ENCODE measurements at places on chromosomes 13 and 19. TPM values are rescaled to one million over a fixed set of nuclear protein-coding genes. Genes with fewer than 3 reads are reported as not detected.

GRCh38 chr19:13840305-13841085, 36.4 kb upstream of the NANOS3 start:
- DNase-seq: peak; percentile 72

The ATCAY gene
- 0.06 TPM for total RNA-seq

DNA sequence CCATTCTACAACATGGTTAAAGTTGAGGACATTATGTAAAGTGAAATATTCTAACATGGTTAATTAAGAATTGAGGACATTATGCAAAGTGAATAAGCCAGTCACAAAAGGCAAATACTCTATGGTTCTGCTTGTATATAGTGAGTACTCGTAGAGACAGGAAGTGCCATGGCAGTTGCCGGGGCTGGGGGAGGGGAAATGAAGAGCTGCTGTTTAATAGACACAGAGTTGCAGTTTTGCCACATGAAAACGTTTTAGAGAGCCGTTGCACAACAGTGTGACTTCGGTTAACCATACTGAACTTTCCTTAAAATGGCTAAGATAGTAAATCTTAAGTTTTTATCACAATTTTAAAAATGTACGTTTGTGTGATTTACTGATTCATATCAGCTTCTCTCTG, 176.9 kb downstream of the SHISA2 start:
- no peak for DNase-seq

DNA sequence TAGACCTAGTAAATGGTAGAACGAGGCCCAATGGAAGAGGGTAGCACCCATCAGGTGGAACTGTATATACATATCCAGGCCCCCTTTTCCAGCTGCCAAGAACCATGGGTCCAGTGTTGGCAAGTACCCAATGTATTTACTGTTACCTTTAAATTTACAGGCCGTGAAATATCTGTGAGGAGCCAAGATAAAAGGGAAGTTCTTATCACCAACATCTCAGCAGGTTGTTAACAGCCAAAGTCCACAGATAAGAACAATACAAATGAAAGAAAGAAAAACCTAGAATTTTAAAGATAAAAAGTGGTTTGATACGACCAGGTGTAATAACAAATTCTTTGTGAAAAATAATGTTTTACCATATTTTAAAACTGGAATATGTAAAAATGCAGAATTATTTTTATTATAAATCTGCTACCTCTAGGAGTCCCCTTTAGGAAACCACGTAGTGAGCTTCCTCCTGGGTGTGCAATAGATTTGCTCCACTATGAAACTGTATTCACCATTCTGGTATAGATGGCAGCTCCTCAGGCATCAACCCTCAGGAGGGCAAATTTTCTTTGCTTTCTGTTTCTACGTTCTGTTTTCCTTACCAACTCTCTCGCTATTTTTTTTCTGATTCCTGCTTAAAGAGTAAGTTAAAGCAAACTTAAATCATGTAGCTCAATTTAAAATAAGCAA, 292.2 kb upstream of the SLC10A2 start:
- no peak for DNase-seq

The AMER2 gene
- total RNA-seq: not detected

Measured in LHCN-M2 (cell line).